ENCODE measurements at places on chromosomes 12 and 14.

DNA sequence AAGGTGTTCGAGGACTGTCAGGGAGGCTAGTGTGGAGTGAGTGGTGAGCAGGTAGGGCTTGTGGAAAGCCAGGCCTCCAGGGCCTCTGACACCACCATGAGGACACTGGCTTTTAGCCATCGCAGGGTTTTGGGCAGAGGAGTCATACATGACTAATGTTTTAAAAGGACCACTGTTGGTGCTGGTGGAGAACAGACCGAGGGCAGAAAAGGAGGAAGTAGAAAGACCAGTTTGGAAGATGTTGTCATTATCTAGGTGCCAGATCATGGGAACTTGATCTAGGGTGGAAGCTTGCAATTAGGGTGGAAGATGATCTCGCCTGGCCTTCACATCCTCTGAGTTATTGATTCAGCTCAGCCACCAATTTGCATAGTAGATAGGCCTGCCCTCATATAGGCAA lies 144.2 kb downstream of the C12orf75 start:
- no peak for DNase-seq

DNA sequence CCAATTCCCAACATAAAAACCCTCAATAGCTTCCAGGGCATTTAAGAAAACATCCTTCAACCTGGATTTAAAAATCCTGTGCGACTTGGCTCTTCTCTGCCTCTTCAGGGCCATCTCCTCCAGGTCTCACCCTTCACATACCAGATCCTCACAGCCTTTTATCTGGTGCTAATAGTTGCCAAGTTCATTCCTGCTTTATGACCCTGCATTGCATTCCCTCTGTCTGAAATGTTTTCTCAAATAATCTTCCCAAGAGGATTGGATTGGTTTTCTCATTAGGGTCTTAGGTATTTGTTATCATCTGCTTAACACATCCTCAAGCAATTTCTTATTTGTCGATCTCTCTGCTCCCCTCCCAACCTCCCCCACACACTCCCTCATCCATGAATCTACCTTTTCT lies 832.0 kb downstream of the GALC start:
- DNase-seq, result no peak

DNA sequence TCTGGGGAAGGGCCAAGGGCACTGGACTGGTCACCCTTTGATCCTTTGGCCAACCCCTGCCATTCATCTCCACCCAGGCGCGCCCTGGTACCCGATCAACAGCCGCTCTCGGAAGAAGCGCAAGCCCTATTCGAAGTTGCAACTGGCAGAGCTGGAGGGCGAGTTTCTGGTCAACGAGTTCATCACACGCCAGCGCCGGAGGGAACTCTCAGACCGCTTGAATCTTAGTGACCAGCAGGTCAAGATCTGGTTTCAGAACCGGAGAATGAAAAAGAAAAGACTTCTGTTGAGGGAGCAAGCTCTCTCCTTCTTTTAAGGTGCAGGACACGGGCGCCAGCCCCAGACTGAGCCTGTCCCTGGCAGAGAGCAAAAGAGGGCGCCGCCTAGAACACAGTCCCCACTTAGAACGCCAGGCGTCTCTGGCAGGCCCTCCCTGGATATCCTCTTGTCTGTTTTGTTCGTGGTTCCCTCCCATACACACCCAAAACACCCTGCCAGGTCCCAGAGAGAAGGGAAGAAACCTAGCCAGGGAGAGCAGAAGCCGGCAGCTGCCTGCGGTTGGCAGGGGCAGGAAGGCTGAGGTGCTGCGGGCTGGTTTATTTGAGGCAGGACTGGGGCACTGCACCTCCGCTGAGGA lies 1.7 kb downstream of the HOXC12 start:
- no peak for DNase-seq

DNA sequence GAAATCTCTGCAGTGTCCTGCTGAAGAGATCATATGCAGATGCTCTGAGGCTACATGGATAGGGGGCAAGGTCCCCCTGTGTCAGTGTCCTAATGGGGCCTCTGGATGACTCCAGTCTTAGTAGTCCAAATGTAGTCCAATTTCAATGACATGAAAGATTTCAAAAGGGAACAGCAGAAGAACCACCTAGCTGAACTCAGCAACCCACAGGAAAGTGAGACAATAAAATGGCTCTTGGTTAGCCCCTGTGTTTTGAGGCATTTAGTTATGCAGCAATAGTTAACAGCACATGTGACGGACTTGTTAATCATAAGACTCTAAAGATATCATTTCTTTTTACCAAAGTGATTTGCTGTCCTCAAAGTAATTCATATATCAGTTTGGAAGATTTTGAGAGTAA lies 22.7 kb downstream of the CCDC198 start:
- no peak for DNase-seq

- no peak for DNase-seq
Measured at GRCh38 chr14:94058674-94059138, 22.3 kb downstream of the DDX24 start.

- DNase-seq, result no peak
Measured at GRCh38 chr12:25767606-25768005, 190.9 kb upstream of the RASSF8 start.

- no peak for DNase-seq
Measured at GRCh38 chr12:111249018-111249370, 119.9 kb downstream of the PHETA1 start.

DNA sequence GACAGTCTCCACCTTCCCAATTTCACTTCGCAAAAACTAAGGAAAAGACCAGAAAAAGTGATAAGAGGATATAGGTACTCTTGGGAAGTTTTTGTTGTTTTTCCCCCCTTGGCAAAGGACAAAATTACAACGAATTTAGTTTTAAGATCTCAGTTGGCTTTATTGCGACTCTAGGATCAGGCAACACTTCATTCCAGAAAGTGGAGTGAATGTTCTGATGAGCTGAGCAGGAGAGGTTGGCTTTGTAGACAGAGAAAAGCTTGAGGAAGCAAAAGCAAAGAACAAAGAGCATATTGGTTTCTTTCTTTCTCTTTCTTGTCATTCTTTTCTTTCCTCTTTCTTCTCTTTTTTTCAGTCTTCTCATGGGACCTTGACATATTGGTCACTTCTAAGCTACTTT lies 640 bp upstream of the ZFYVE1 start:
- DNase-seq, result no peak

GRCh38 chr12:123475246-123475703 lies 17.3 kb downstream of the SNRNP35 start:
- no peak for DNase-seq

GRCh38 chr12:124767066-124767821 lies 96.4 kb downstream of the SCARB1 start:
- DNase-seq, result peak; percentile 13

- DNase-seq, result no peak
Measured at GRCh38 chr12:56658921-56659320, 13.1 kb upstream of the ATP5F1B start.

DNA sequence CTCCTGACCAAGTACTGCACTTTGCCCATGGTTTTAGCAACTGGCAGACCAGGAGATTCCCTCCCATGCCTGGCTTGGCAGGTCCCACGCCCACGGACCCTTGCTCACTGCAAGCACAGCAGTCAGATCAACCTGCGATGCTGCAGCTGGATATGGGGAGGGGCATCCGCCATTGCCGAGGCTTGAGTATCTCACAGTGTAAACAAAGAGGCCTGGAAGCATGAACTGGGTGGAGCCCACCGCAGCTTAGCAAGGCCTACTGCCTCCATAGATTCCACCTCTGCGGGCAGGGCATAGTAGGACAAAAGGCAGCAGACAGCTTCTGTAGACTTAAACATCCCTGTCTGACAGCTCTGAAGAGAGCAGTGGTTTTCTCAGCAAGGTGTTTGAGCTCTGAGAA lies 479.8 kb downstream of the FUT8 start:
- no peak for DNase-seq

- DNase-seq, result no peak
Measured at GRCh38 chr14:22980672-22981089, 1.7 kb downstream of the AJUBA start.

DNA sequence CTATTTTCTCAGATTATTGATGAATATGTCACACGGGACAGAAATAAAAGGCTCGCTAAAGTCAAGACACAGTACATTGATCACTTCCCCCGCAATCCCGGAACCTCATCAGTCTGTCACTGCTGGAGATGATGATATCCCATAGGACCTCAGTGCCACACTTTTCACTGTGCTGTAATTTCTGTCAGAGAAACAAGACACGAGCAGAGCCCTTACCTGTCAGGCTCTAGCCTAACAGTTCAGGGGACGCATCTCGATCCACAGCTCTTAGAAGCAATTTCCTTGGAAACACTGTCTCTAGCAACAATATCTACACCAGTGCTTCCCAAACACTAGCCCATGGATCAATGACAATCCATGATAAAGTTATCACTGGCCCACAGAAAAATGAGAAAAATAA lies 140.0 kb downstream of the GRIN2B start:
- DNase-seq, result no peak

- no peak for DNase-seq
Measured at GRCh38 chr12:105931762-105932570, 206.8 kb downstream of the NUAK1 start.

DNA sequence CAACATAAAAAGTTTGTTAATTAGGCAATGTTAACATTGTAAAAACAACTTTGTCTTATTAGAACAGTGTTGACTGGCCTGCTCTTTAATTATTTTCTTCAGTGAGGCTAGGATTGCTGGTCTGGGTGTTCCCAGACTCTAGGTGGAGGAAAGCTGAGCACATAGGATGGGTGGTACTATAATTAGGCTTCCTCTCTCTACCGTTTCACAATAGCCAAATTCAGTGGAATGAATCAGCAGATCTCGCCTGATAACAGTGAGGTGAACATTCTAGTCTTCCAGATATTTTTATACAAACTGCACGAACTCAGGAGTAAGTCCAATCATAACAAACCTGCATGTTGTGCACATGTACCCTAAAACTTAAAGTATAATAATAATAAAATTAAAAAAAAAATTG lies 11.9 kb downstream of the PTGDR start:
- DNase-seq, result no peak

GRCh38 chr14:72173038-72173720 lies 240.9 kb downstream of the RGS6 start:
- no peak for DNase-seq

- no peak for DNase-seq
Measured at GRCh38 chr12:8662593-8662992, at the start of gene MFAP5. MFAP5 (minus strand) TSS chr12:8662826; CDS start chr12:8662104, 722 bp downstream.

GRCh38 chr12:109727746-109728726 lies 14.4 kb downstream of the FAM222A start:
- DNase-seq, result no peak

- DNase-seq, result no peak
Measured at GRCh38 chr12:78457938-78458337, 406.6 kb upstream of the SYT1 start.

DNA sequence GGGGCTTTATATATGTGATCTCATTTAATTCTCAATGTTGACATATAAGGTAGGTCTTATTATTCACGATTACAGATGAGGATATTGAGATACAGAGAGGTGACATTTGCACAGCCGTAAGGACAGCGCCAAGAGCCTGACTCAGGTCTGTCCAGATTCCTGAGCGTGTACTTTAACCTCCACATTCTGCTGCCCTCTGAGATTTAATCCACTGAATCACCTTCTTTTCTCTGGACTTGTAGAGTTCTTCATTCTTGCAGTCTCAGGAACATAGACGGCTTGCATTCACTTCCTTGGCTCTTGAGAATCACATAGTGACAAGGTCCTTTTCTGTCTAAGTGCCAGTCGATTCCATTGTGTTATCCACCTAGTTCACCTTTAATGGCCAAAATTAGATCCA lies 141.0 kb upstream of the ARHGAP5 start:
- no peak for DNase-seq

- no peak for DNase-seq
Measured at GRCh38 chr12:47370421-47370820, 290.7 kb upstream of the AMIGO2 start.

- no peak for DNase-seq
Measured at GRCh38 chr14:52833891-52834290, 42.5 kb upstream of the GNPNAT1 start.

- no peak for DNase-seq
Measured at GRCh38 chr14:104395276-104395675, 184.3 kb upstream of the C14orf180 start.

- no peak for DNase-seq
Measured at GRCh38 chr12:4153343-4153892, 120.1 kb upstream of the CCND2 start.
